ENCODE measurements at places on chromosomes 13 and 19.

- no peak for DNase-seq
Measured at GRCh38 chr19:56842412-56842811, 1.9 kb upstream of the PEG3 start.

DNA sequence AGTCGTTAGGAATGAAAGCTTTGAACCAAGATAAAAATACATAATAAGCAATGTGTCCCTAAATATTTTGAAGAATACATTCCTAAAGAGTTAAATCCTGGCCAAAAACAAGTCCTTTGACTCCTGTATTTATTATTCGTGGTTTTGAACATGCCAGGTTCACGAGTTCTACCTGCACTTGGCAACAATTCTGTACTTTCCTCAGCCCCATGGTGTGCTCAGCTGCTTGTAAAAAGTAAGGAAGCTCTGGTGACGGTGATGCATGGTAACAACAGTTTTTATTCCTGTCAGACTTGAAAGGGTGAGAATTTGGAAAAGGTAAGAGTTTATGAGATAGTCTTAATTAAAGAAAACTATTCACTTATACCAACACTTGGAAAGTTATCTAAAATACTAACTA is 95.0 kb upstream of the KLF12 start:
- no peak for DNase-seq

GRCh38 chr13:31032528-31033113 is 100.2 kb downstream of the TEX26 start:
- no peak for DNase-seq

DNA sequence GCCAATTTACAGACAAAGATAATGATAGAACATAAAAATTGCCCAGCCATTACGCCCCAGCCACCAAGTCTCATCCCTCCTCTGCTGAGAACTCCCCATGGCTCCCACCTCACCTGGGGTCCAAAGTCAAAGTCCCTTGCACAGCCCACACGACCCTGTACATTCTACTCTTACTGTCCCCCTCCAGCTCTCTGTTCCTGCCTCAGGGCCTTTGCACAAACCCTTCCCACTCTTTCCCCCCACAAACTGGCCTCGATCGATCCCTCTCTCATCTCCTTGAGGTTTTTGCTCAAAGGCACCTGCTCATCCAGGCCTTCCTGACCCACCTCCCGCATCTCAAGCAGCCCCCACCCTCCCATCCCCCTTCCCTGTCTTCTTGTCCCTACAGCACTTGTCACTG is 1.3 kb downstream of the DOCK6 start:
- DNase-seq, result no peak

GRCh38 chr13:47216176-47216822 is 319.4 kb upstream of the HTR2A start:
- no peak for DNase-seq

GRCh38 chr13:38530492-38530891 is 156.4 kb upstream of the FREM2 start:
- no peak for DNase-seq

- no peak for DNase-seq
Measured at GRCh38 chr19:49271080-49271753, 53.8 kb downstream of the SLC6A16 start.

- DNase-seq, result no peak
Measured at GRCh38 chr13:51955816-51956603, 55.2 kb downstream of the ATP7B start.

DNA sequence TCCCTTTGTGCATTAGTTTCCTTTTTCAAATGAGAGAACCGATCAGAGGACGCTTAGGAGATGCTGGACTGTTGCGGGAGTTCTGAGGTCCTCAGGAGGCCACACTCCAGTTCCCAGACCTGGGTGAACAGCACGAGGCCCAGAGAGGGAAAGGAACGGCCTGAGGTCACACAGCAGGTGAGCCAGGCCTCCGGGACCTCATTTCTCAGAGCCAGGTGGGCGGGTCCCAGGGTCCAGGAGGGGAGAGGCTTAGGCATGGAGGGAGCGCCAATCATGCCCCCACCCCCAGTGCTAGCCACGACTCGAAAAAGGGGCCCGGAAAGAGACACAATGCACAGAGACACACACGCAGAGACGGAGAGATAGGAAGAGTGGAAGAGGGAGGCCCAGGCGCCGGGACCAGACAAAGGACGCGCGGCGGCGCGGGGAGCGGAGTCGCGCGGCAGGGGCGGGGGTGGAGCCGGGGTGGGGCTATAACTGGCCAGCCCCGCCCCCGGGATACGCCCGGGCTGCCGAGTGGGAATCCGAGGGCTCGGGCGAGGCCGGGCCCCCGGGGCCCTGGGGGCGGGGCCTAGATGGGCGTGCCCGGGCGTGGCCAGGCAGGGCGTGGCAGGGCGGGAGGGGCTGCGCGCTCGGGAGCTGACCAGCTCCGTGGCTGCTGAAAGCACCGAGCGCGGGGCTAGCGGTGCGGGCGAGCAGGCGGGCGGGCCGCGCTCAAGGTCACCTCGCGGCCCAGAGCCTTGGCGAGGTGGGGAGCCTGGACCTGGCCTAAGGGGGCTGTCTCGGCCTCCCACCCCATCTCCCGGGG is 1.6 kb downstream of the ELAVL3 start:
- peak; percentile 9 for DNase-seq

All from stimulated activated CD8-positive, alpha-beta memory T cell treated with anti-CD3 and anti-CD28 coated beads, Interleukin-2, amount 100 ng/mL, for 48 hours (primary cell).